AG08396 (cell line): ENCODE measurements at places on chromosomes 2 and 18.

DNA sequence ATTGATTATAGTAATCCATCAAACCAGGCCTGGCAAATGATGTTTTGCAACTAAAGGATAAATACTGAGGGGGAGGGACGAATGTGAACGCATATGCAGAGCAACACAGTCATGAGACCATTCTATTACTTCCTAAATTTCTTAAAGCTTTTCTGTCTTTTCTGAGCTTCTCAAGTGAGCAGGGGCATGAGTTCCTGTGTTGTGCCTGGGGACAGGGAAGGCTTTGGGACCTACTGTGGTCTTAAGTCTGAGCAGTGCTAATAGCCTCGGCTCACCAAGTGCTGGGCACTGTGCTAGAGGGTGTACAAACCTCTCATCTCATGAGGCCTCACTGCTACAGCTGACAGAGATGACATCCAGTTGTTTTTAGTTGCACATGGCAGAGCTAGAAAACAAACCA is 182.4 kb downstream of the NEDD4L start:
- no peak for DNase-seq

GRCh38 chr18:43719267-43719795 is 442.0 kb upstream of the SYT4 start:
- DNase-seq: no peak

- no peak for DNase-seq
These were observed 752.6 kb upstream of the ID2 start for GRCh38 chr2:7929281-7929680.

DNA sequence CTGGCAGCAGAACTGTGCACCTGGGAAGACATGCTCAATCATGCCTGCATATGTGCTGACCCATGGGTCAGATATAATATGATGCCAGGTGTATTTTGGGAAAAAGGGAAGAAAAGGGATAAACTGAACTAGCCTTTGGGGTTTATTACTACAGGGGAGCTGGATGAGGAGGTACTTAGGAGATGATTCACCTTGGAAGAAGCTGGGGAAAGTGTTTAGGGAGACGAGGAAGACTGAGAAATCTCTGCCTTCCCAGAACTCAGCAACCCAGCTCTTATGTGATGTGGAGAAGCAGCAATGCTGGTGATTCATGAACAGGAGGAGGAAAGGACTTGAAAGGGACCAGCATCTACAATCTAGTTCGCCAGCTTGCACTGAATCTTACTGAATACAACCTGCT is 110.2 kb downstream of the BARD1 start:
- no peak for DNase-seq

DNA sequence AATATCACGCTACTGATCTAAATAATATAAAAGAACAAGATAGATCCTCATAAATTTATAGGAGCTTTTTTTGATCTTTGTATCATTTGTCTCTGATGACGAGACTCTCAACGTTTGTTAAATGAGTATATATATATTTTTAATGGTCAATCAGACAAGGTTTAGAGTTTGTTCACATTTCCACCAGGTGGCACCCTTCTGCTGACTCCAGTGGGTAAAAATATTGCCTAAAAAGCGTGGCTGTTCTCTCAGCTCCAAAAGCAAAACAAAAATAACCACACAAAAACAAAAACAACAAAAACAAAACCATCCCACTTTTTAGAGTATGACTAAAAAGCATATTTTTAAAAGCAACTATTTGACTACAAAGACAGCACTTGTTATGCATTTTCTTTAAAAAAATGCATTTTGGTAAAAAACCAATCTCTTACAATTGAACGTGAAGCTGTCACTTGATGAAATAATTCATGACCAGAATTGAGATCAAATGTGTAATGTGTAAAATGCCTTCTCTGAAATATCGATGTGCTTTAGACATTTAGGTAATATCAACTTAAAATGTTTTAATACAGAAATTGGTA is 723.2 kb downstream of the DPP10 start:
- peak; percentile 12 for DNase-seq

- no peak for DNase-seq
These were observed 1.3 kb upstream of the TOGARAM2 start for GRCh38 chr2:28979576-28980366.

GRCh38 chr2:58261209-58261608 is 20.1 kb upstream of the FANCL start:
- DNase-seq: no peak
